Left ventricle myocardium inferior (tissue), 1 donor: ENCODE measurements at places on chromosomes 11 and 22. TPM values are rescaled to one million over a fixed set of nuclear protein-coding genes. Genes with fewer than 3 reads are reported as not detected.
A peak's percentile ranks its signal among the peaks of the same experiment; 100 is the strongest.

DNA sequence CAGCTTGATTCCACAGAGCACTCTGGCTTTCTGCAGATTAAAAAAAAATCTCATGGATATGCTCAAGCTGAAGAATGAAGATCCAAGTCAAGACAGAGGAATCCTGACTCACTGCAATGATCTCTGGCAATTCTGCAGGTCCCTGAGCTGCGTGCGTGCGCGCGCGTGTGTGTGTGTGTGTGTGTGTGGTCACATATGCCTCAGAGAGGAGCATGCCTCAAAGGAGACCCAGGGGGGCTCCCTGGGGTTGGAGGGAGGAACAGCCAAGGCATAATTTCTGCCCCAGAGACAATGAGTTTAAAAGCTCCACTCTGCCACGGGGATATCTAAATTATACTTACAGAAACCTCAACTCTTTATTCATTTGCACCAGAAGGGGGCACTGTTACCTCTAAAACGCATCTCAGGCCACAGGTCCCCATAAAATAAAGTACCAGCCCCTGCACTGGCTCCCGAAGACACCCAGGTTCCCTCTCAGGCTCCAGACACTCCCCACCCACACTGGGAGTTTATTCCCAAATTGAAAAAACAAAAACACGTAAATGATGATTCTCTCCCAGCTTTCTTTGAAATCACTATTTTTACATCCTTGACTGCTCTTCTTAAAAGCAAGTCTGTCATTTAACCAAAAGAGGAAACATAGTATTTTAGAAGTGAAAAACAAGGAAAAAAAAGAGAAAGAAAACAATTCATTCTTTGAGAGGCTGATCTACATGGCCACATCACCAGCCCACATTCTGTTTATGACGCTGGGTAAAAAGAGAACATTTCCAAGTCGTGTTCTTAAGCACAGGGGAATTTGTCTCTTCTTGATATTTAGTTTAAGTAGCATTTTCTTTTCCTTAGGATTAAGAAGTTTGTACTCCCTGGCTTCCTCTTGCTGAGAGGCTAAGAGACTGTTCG, 401.0 kb downstream of the LARGE1 start:
- H3K27ac ChIP-seq = peak overlapping the region; percentile 27
- DNase-seq = no peak
- peaks cover 45% of the 10 kb centered on the region for H3K4me1 ChIP-seq
- H3K36me3 ChIP-seq = peaks cover 7% of the 10 kb centered on the region

- H3K36me3 ChIP-seq = no peaks in the 10 kb centered on the region
- H3K27ac ChIP-seq = no peak overlapping the region
- H3K4me3 ChIP-seq = no peak overlapping the region
- no peaks in the 10 kb centered on the region for H3K27me3 ChIP-seq
These were observed 775.6 kb upstream of the CCDC90B start for GRCh38 chr11:84061726-84062125.

DNA sequence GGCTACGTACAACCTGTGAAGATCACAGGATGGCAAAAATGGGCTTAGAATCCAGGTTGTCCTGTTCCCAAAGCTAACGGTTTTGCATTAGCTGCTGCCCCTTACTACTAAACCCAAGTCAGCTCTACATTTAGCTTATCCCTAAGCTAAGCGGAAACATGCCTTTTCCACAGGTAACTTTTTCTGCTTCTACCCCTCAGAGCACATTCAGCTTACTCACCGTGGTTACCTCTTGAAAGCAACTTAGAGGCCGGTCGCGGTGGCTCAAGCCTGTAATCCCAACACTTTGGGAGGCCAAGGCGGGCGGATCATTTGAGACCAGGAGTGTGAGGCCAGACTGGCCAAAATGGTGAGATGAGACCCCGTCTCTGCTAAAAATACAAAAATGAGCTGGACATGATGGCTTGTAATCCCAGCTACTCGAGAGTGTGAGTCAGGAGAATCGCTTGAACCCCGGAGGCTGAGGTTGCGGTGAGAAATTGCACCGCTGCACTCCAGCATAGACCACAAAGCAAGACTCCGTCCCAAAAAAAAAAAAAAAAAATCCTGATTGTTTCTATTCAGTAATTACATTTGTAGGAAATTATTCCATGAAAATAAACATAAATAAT, 790 bp upstream of the TMEM41B start:
- peak overlapping the region; percentile 99 for H3K4me3 ChIP-seq
- H3K27ac ChIP-seq = peak overlapping the region; percentile 87
- peaks cover 12% of the 10 kb centered on the region for H3K27me3 ChIP-seq
- H3K4me1 ChIP-seq = peaks cover 41% of the 10 kb centered on the region
- no peak for DNase-seq

DNA sequence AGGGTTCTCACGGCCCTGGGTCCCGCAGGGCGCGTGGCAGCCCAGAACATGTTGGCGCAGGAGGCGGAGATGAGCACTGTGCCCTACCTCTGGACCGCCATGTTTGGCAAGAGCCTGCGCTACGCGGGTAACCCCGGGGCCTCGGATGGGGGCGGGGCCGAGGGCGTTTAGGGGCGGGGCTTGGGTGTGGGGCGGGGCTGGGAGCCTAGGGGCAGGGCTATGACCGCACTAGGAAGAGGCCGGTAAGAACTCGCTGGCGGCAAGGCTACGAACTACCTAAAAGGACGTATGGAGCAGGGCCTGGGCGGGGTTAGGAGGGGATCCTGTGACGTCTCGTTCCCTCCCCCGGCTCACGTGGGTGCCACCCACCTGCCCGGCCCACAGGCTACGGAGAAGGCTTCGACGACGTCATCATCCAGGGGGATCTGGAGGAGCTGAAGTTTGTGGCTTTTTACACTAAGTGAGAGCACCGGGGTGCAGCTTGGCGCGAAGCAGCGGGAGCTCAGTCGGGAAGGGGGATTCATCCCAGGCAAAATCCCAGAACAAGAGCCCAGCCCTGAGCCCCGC, 2.8 kb upstream of the LZTR1 start:
- H3K4me3 ChIP-seq = peak overlapping the region; percentile 52
- H3K27ac ChIP-seq = no peak overlapping the region
- H3K4me1 ChIP-seq = peaks cover 36% of the 10 kb centered on the region
- peak; percentile 53 for DNase-seq
- H3K27me3 ChIP-seq = peaks cover 13% of the 10 kb centered on the region
- H3K36me3 ChIP-seq = peaks cover 5% of the 10 kb centered on the region

- peak overlapping the region; percentile 95 for H3K27ac ChIP-seq
- peaks cover 67% of the 10 kb centered on the region for H3K4me1 ChIP-seq
- peak overlapping the region; percentile 85 for H3K4me3 ChIP-seq
These were observed 429 bp downstream of the VEGFB start for GRCh38 chr11:64234647-64235379.

GRCh38 chr11:6856871-6857270, 6.0 kb upstream of the OR10A2 start:
- no peaks in the 10 kb centered on the region for H3K36me3 ChIP-seq
- no peak for DNase-seq
- H3K27me3 ChIP-seq = no peaks in the 10 kb centered on the region
- no peaks in the 10 kb centered on the region for H3K4me1 ChIP-seq

DNA sequence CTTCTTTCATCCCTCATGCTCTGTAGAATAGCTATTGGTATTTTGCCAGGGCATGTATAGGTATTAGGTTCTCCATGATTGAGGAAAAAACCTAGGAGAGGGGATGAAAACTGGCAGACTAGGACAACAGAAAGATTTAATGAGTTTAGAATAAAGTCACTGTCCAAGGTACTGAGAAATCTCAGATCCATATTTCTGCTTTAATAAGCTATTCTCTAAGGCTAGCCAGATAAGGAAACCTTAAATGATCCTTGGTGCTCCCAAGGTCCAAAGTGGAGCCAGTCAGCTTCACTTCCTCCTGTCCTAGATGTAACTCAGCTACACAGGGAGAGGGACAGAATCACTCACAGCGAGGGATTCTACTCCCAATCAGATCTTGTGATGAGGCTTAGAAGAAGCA, 13.7 kb upstream of the CSNK2A3 start:
- H3K36me3 ChIP-seq = peaks cover 42% of the 10 kb centered on the region
- no peak for DNase-seq
- no peaks in the 10 kb centered on the region for H3K4me1 ChIP-seq
- no peak overlapping the region for H3K27ac ChIP-seq

- peak overlapping the region; percentile 79 for H3K27ac ChIP-seq
- no peaks in the 10 kb centered on the region for H3K27me3 ChIP-seq
- peaks cover 68% of the 10 kb centered on the region for H3K4me1 ChIP-seq
- no peak for DNase-seq
These were observed 5.0 kb downstream of the MICALL1 start for GRCh38 chr22:37910890-37911672.

DNA sequence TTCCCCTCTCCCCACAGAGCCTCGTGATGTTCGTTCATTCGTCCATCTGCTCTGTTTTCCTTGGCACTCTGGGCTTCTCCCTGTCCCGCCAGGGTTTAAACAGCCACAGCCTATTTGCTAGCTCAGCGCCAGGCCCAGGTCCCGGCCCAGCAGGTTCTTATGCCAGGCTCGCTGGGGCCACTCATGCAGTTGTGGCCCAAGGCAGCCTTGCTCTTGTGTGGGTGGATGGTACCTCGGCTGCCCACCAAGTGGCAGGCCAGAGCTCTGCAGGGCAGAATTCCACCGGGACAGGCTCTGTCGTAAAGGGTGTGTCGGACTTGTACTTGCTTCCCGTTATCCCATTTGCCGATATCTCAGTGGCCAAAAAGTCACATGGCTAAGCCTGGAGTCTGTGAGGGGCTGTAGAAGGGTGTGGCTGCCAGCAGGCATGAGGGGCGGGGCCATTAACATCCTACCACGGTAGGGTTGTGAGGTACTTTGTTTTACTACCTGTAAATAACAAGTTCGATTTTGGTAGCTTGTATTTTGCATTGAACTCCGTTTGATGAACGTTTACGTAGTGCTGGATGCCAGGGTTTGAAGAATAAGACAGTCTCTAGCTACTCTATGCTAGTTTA, 7.9 kb downstream of the FAM118A start:
- peak; percentile 50 for DNase-seq
- H3K4me3 ChIP-seq = peak overlapping the region; percentile 37
- H3K36me3 ChIP-seq = no peaks in the 10 kb centered on the region
- H3K4me1 ChIP-seq = peaks cover 71% of the 10 kb centered on the region

- peaks cover 10% of the 10 kb centered on the region for H3K4me1 ChIP-seq
- no peaks in the 10 kb centered on the region for H3K27me3 ChIP-seq
- H3K27ac ChIP-seq = no peak overlapping the region
- peaks cover 52% of the 10 kb centered on the region for H3K36me3 ChIP-seq
- H3K4me3 ChIP-seq = no peak overlapping the region
- DNase-seq = no peak
These were observed 22.7 kb upstream of the C1QTNF4 start for GRCh38 chr11:47616726-47617416.

Gene GLYATL1
- total RNA-seq = not detected

- peaks cover 31% of the 10 kb centered on the region for H3K36me3 ChIP-seq
- H3K27me3 ChIP-seq = no peaks in the 10 kb centered on the region
- no peak for DNase-seq
- no peak overlapping the region for H3K27ac ChIP-seq
These were observed 135.7 kb downstream of the ATXN10 start for GRCh38 chr22:45807156-45807915.

- H3K4me3 ChIP-seq = peak overlapping the region; percentile 89
- H3K36me3 ChIP-seq = peaks cover 64% of the 10 kb centered on the region
- H3K27me3 ChIP-seq = no peaks in the 10 kb centered on the region
- peaks cover 71% of the 10 kb centered on the region for H3K4me1 ChIP-seq
These were observed 2.8 kb downstream of the MALAT1 start for GRCh38 chr11:65501472-65502273.

DNA sequence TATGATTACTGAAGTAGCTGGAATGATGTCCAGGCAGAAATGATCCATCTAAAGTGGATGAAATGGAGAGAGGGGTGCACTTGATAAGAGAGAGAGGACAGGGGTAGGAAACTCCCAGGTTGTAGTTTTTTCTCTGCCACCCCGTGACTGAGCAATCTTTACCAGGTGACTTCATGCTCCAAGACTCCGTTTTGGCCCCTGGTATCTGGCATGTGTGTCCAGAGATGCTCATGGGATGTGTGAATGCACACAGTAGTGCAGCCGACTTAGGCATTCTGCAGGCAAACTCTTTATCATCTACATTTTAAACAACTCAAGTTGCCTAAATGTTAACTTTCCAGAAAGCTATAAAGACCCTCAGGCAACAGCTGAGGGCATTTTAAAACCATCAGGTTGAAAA, 189.3 kb upstream of the SEZ6L start:
- peaks cover 30% of the 10 kb centered on the region for H3K4me1 ChIP-seq
- H3K36me3 ChIP-seq = no peaks in the 10 kb centered on the region
- H3K4me3 ChIP-seq = no peak overlapping the region
- DNase-seq = no peak

Gene DCDC1
- not detected for total RNA-seq

DNA sequence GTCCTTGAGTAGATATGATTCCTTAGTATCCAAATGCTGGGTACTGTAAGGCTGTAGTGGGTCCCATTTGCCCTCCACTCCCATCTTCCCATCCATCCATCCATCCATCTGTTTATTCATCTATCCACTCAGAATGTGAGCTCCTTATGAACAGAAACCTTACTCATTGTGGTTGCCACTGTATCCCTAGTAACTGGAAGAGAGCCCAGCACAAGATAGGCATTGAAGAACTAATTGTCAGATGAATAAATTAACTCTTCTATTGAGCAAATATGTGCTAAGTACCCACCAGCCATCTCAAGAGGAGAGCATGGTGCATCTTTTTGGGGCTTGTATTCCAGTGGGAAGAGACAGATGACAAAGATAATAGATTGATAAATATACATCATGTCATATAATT, 86.4 kb upstream of the SEZ6L start:
- no peak overlapping the region for H3K4me3 ChIP-seq
- H3K27ac ChIP-seq = no peak overlapping the region
- H3K4me1 ChIP-seq = no peaks in the 10 kb centered on the region
- DNase-seq = no peak
- H3K36me3 ChIP-seq = no peaks in the 10 kb centered on the region

- H3K4me3 ChIP-seq = peak within 1 kb of the TSS; percentile 99
- no peaks in the 10 kb centered on the region for H3K36me3 ChIP-seq
- H3K27ac ChIP-seq = peak within 1 kb of the TSS; percentile 89
- no peaks in the 10 kb centered on the region for H3K27me3 ChIP-seq
These were observed at the start of gene TP53I11 for GRCh38 chr11:44950625-44951476. Gene TP53I11 (minus strand): TSS chr11:44950883. CDS start chr11:44938335, 12,548 bp downstream.

DNA sequence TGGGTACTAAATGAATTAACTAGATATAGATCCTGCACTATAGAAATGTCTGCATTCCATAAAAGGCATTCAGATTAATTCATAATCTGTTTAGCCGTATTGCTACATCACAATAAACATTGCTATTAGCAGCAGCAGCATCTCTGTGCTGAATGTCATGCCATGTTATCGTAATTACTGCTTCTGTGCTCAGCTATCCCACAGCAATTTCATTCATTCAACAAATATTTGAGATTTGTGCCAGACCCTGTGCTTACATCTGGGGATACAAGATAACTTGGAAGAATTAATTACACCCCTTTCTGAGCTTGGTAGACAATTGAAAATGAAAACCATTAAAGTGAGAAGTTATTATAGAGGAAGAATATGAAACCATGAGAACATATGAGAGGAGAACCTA, 185.8 kb upstream of the C11orf87 start:
- DNase-seq = no peak
- no peak overlapping the region for H3K27ac ChIP-seq
- no peak overlapping the region for H3K4me3 ChIP-seq
- H3K27me3 ChIP-seq = no peaks in the 10 kb centered on the region
- H3K4me1 ChIP-seq = no peaks in the 10 kb centered on the region

Gene PRMT3
- 11.4 TPM for total RNA-seq
